GM18507 (cell line): ENCODE measurements at places on chromosomes 4 and X.

- DNase-seq: no peak
These were observed 510.4 kb downstream of the MID1IP1 start for GRCh38 chrX:39311646-39312045.

DNA sequence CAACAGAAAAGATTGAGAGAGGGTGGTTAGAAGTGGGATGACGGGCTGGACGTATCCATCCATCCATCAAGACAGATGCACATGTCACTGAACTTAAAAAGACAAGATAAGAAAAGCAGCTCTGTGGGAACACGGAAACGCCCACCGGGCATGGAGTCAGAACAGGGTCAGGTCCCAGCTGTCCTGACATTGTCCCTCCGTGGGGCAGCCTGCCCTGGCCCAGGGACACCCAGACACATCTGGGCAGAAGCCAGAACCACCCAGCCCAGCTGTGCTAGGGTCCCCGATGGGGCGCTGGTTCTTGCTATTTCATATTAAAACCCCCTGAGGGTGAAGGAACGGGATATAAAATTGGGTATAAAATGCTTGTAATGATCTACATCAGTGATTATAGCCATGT, 88.5 kb downstream of the PPP2R2C start:
- DNase-seq: no peak

DNA sequence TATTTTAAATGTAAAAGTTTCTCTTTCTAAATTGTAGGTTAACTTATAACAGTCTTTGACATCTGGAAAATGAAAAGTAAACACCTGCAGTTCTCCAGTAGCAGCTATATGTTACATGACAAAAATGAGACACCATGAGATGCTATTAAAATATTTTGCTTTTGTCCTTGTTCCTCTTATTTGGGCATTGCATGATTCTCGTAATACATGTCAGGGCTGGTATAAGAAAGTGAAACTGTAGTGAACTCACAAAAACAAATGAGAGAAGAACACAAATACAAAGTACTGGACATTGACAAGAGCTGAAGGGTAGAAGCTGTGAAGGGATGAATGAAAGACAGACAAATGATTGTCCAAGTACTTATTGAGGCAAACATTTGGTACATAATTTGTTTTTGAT, 9.0 kb downstream of the GK2 start:
- no peak for DNase-seq

DNA sequence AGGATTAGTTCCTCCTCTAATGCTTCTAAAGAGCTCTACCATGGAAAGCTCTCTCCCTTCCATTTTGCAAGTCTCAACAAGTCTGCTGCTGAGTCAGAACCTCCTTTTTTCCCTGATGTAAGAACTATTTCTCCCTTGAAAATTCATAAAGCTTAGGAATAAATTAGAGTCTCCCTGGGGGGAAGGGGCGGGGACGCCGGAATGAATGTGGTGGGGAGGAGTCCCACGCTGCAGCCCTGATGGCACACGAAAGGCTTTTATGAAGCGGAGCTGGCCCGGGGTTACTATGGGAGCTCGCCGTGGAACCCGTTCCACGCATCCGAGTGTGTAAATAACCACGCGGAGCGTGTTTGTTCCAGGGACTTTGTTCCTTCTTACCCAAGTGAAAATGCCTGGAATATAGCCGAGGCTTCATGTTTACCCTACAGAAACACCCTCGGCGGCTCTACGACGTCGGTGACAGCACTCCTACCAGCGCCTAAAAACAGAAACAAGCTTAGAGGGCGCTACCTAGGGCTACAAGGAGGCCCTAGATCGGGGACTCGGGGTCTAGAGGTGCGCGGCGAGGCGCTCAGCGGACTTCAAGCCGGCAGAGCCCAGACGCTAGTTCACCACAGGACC, 923 bp upstream of the CPEB2 start:
- DNase-seq: no peak

- no peak for DNase-seq
These were observed 191.2 kb downstream of the RRAGB start for GRCh38 chrX:55908661-55909212.
